ENCODE measurements at places on chromosomes 3 and 15. TPM values are rescaled to one million over a fixed set of nuclear protein-coding genes. Genes with fewer than 3 reads are reported as not detected.

EPHB1 gene
- total RNA-seq = 3.7 TPM

DNA sequence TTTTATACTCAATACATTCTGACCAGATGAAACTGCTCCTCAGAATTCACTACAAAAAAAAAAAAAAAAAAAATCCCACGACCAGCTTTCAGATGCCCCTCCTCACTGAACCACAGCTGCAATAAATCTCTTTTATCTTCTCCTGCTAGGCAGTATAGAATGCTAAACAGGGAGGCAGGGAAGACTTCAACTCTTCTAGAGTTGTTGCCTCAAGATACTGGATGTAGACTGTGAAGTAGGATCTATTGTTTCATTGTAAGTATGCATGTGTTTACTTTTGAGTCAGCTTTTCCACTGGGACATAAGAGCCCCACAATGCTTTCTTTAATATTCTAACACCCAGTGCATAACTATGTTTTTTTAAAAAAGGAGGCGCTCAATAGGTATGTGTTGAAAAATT lies 401.4 kb downstream of the TBL1XR1 start:
- DNase-seq = no peak

- no peak for DNase-seq
Measured at GRCh38 chr3:182784542-182784941, 8.8 kb upstream of the ATP11B start.

DNA sequence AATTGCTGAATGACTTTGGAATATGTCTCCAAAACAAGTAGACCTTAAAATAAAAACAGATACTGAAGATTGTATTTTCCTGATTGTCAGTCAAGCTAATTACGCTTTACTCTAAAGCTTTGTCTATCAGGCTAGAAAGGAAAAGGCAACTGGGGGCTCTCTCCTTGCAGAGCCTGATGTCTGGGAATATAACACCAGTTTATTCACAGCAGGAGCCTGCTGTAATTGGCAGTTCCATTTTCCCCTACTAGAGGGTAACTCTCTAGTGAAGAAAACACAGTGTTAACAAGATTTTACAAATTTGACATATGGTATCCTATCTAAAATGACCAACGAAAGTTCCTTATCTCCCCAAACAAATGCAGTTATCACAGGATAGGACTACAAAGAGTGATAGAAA lies 158.8 kb downstream of the PDZRN3 start:
- DNase-seq = no peak

DNA sequence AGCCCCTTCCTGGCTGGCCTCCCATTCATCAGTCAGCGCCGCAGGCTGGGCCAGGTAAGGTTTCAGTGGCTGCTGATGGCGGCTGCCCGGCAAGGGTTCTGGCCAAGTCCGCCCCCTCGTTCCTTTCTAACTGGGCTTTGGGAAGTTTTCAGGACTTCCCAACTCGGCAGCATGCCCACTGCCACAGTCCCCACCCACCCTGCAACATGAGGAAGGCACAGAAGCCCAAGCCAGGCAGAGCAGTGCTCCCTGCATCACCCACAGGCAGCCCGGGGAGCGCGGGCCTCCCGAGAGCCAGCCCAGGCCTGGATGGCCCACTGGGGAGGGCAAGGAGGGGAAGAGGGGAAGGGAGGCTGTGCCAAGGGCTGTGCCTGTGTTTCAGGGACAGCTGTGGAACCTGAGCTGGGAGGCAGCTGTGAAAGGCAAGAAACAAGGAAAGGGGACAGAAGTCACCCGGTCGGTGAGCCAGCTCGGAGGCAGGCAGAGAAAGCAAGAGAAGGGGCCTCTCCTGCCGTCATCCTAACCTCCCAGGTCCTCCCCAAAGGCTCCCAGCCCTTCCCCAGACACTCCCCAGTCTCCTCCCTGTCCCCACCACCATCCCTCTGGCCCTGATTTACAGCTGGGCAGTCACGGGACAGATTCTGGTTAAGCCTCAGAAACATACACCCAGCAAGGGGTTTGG lies 73.9 kb downstream of the CPN2 start:
- DNase-seq = no peak
